HuH-7.5 (cell line): ENCODE measurements at places on chromosomes 3 and 15.

DNA sequence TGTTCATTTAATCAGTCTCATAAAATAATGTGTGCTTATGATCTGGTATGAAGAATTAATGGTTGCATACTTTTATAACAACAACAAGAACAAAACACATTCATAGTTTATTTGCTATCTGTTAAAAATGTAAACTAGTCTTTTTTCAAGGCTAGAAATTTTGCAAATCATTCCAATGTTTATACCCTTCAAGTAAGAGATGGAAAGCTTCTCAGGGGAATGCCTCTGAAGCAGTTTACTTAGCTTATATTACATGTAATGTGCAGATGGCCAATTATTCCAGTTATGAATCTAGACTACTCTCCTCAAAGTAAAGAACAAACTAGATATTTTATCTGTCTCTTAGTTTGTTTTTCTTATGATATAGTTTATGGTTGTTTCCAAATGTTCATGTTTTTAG is 575.4 kb downstream of the NAALADL2 start:
- DNase-seq, result no peak

DNA sequence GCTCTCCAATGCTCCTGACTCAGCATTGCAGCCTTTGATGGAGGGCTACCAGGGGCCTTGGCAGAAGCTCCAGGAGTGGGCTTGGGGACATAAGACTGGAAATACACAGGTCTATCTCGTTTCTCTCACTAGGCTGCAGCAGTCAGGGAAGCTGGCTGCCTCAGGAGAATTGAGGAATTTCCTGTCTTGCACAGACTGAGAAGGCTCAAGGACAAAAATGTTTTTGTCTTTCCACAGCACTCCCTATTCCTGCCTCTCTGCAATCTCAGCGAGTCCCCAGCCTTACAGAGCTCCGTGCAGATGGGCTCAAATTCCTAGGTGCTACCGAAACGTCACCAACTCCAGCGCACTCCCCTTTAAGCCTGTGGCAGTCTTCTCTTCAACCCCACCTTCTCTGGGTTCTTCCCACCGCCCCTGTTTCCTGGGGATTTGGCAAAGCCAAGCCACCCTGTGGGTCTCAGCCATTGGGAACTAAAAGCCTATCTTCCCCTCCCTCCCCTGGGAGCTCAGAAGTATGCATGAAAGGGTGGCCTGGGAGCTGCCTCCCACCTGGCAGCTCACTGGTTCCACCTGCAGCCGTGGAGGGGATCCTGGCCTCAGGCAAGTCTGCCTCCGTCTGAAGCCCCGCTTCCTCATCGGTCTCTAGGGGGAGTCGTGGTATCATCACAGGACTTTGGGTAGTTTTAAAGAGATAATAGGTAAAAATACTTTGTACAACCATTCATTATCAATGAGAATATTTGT is 322.6 kb upstream of the FRG2C start:
- DNase-seq, result no peak

DNA sequence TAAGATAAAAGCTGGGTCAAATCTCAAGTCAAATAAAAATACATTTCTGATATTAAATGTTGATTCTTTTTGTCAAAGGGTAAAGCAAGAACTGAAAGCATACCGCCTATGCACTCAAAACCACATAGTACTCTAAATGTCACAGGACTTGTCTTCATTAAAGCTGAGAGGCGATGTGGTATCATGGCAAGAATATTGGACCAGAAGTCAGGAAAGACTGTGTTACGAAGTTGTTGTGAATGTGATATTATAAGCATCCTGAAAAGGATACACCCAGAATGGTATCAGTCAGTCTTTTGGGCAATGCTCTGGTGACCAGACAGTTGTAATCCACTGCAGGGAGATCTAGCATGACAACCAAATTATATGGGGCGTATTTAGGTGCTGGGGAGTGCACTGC is 33.8 kb downstream of the TIGIT start:
- DNase-seq, result no peak

DNA sequence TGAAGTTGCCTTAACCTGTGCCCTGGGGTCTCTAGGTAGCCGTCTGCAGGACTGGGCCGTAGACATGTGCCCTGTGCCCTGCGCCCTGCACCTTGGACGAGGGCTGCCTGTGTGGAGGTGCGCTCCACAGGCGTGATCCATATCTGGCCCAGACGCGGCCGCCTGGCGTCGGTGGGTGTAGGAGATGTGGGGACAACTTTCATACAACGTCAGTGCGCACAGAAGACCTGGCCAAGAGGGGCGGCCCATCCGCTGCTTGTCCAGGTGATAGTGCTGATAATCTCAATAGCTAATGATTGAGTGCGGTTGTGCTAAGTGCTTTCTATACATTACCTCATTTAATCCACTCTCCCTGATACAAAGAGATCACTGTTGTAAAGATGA is 665 bp upstream of the RASGRP1 start:
- no peak for DNase-seq

- DNase-seq, result no peak
Observed at GRCh38 chr3:155736381-155736780, 8.5 kb downstream of the PLCH1 start.

DNA sequence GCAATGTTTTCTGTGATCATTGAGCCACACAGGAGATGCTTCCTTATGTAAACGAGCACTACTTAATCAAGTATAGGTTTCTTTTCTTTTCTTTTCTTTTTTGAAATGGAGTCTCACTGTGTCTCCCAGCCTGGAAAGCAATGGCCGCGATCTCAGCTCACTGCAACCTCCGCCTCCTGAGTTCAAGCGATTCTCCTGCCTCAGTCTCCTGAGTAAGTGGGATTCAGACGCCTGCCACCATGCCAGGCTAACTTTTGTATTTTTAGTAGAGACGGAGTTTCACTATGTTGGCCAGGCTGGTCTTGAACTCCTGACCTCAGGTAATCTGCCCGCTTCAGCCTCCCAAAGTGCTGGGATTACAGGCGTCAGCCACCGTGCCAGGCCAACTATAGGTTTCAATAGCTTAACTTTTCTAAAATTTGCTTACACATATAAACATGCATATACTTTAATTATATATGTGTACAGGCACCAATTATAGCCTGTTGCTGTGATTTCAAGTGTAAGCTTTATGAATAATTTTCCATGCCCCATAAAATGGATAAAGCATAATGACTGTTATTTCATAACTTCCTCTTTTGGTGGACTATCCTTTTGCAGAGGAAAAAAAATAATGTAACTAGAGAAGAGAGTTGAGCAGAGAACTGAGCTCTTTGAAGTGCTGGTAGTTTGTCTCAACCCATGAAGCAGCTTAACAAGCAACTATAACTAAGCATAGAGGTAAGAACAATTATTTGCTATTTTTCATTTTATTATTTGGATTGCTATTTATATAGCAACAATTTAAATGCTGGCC is 24.8 kb upstream of the MBNL1 start:
- no peak for DNase-seq

- DNase-seq, result no peak
Observed at GRCh38 chr3:130537673-130538304, 20.8 kb downstream of the COL6A6 start.

DNA sequence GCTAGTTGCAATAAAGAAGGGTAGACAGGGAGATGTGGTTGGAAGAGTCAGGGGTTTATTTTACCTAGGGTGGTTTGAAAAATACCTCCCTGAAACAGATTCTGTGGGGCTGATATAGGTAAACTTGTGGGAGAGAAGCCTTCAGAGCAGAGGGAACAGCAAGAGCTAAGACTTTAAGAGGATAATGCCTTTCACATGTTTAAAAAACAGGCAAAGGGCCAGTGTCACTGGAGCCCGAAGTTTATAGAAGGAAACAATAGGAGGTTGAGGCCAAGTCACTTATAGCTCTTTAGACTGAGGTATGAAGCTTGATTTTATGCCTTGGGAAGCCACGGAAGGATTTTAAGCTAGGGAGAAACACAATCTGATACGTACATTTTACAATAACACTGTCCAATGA is 448.7 kb downstream of the TAFA4 start:
- no peak for DNase-seq

- no peak for DNase-seq
Observed at GRCh38 chr3:16797831-16798230, 86.9 kb upstream of the PLCL2 start.

DNA sequence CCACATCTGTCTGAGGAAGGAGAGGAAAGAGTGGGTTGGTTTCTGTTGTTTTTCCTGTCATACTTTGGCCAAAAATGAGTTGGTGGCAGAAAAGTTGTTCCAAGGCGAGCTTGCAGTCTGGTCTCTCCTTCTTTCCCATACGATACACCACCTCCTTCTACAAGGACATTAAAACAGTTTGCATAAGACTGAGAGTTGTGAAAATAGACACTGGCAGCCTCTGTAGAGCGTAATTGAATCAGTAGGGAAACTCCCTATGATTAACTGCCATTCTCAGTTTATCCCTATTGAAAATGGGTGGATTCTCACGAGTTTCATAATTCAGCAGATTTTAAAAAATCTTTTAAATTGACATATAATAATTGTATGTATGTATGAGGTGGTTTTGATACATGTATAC is 3.7 kb upstream of the LSG1 start:
- no peak for DNase-seq

DNA sequence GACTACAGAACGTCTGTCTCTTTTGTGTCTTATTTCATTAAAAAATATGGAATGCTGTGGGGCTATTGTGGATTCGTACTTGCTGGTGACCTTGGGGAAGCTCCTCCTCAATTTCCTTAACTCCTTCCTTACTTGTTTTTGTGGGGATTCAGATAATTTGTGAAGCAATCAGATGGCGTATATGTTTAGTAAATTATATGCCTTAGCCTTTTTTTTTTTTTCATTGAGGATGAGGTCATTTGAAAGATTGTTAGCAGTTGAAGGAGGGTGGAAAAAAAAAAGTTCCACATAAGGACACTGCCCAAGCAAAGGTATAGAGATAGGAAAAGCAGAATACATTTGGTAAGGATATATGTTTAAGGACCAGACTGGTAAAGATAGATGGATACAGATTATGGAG is 3.3 kb downstream of the RNF13 start:
- no peak for DNase-seq

GRCh38 chr3:25151281-25151902 is 276.7 kb upstream of the RARB start:
- no peak for DNase-seq

- no peak for DNase-seq
Observed at GRCh38 chr3:148092624-148093347, 604.9 kb upstream of the AGTR1 start.

DNA sequence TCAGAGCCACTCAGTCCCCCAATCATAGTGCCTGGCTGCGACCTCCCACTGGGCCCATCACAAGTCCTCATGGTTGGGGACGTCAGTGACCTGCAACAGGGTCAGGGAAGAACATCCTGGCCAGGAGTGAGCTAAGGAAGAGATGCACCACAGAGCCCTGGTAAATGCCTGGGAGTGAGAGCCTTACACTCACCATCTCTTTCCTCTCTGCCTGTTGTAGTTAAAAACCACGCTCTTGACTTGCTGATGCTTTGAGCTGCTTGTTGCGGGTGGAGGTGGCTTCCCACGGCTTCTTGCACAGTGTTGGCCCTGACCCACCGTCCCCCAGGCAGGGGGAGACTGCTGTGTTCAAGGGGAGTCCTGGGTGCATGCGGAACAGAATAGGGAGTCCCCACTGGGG is 91.1 kb upstream of the RGMA start:
- DNase-seq, result no peak

DNA sequence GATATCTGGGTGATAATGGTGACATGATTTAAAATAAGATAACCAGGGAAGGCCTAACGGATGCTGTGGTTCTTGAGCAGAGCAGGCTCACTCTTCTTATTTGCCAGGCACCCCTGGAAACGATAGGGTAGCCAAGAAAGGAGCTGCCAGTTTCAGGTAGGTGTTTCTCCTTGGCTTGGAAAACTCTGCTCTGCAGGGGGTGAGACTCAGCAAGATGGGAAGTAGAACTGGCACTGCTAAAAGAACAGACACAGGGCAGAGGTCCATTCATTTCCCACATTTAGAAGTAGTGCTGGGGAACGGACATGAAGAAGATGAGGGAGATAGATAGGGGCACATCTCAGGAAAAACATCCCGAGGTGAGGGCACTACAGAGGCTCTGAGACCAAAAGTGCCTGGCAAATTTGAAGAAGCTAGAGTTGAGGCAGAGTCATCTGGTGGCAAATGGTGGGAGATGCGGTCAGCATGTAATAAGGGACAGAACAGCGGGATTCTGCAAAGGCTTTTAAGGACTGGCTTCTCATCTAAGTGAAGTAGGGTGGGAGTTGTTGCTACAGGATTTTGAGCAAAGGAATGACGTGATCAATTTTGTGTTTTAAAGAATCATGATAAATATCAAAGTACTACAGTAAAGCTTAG is 323.4 kb upstream of the PLSCR5 start:
- DNase-seq, result no peak

DNA sequence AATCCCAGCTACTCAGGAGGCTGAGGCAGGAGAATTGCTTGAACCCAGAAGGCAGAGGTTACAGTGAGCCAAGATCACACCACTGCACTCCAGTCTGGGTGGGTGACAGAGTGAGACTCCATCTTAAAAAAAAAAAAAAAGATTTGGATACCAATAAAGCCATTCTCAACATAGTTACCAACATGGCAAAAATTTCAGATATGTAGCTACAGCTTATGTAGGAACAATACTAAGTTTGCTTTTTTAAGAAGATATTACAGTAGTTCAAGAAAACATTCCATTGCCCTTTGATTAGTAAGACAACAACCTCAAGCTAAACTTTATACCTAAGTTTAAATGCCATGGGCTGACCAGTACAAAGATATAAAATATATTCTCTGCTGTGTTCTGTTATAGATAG is 34.4 kb downstream of the ZNF106 start:
- DNase-seq, result no peak

- DNase-seq, result no peak
Observed at GRCh38 chr3:194383276-194383940, 13.9 kb upstream of the LRRC15 start.

DNA sequence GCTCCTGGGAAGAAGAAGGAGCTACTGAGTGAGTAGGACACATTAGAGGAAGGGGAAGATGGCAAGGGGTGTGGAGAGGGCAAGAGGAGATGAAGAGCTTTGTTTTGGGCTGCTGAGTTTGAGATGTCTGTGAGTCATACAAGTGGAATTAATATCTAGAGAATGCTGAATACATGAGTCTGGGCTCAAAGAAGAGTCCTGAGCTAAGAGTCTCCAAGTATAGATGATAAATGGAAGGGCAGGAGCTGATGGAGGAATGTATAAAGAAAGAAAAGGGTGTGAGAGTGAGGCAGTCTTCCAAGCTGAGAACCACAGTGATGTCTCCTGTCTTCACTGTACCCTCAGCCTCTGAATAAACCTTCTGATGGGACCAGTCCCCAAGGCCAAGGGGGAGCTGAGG is 205.5 kb upstream of the MRPL3 start:
- no peak for DNase-seq

DNA sequence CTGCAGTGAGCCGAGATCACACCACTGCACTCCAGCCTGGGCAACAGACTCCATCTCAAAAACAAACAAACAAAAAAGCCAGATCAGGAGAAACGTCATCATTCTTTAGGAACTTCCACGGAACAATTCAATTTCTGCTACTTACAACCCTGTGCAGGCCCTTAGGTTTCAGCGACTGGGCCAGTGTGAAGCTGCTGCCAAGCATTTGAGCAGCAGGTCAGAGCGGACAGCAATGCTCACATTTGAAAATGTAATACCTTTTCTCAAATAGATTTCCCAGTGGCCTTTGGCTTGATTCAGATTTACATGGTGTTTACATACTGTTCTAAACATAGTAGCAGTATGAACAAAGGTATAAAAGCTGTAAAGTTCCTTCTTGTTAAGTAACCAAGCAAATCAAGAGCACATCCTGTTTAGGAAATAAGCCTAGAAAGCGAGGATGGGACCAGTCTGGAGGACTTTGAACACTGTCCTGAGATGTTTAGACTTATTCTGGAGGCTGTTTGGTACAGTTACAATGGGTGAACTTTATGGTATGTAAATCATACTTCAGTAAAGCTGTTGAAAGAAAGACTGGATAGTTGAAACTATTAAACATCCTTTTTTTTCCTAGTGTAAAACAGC is 141.2 kb downstream of the HCN4 start:
- no peak for DNase-seq
